ENCODE measurements at places on chromosomes 4 and X.
A peak's percentile ranks its signal among the peaks of the same experiment; 100 is the strongest.

- no peak for DNase-seq
Observed at GRCh38 chr4:28565396-28565795, 1704.8 kb downstream of the STIM2 start.

DNA sequence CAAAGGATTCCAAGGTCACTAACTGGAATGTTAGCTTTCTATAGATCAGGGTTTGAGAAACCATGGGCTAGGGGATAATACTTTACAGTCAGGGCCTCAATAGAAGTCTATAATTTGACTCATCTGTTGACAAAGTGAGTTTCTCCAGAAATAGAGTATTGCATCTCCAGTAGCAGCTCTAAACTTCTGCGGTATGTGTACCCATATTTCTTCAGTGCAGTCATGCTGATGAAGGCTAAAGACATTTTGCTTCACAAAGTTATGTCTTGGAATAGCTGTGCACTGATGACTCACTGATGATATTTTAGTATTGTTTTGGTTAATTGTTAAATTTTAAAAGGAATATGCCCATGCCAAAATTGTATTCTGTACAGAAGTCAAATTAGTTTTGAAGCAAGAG is 464.9 kb upstream of the AMOT start:
- DNase-seq = no peak

GRCh38 chr4:1237981-1238675 is 10.8 kb downstream of the CTBP1 start:
- DNase-seq = no peak

DNA sequence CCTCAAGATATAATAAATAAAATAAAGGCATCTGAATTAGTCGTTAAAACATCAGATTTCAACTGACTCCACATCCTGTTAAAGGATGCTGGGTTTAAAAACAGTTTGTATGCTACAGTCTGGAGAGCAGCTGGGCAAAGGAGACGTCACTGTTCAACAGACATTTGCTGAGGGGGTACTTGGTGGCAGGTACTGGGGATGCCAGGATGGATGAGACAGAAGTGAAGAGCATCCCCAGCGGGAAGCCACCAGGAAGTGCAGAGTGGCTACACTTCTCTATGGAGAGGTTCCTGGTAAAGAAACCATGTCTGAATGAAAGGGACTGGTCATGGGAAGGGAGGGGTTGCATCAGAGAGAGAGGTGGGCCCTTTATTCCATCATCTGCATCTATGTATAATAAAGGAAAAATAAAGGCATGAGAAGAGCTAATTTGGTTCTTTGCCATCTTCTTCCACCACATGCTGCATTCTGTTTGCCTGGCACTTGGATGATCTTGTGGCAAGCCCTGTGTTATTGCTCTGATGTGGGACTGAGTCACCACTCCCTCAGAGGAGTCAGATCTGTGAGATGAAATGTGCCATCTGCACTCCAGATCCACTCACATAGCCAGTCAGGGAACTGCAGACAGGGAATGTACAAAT is 145.0 kb downstream of the SOWAHB start:
- peak; percentile 81 for DNase-seq

- no peak for DNase-seq
Observed at GRCh38 chrX:129716507-129716906, 22.3 kb upstream of the XPNPEP2 start.

Measured in NCI-H510A (cell line).